ENCODE measurements at places on chromosomes 7 and 10.

DNA sequence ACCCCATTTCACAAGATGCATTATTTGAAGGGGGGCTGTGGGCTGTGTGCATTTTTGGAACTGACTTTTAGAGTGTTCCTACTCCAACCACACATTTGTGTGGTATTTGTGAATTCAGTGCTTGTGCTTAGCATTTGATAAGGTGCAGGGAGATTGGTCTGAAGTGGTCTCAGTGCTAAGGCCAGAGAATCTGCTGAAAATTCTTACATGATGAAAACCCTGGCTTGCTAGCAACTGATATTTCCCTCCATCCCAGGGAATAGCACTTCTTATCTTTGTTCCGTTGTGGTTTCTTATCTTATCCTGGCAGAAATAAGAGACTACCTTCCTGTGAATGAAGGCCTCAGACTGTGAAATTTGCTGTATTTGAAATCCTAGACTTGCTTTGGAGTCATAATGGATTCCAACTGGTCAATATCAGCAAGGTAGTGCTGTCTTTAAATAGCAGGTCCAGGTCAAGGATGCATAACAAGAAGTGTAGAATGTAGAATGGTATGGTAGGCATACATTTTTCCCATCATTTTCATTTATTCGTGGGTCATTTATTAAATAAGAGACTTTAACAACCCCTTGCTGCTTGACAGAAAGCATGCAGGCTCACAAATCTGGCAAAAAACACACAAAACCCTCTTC, 986.9 kb downstream of the REEP3 start:
- no peak for DNase-seq

GRCh38 chr10:102935505-102935904, 17.4 kb downstream of the CNNM2 start:
- DNase-seq, result no peak

DNA sequence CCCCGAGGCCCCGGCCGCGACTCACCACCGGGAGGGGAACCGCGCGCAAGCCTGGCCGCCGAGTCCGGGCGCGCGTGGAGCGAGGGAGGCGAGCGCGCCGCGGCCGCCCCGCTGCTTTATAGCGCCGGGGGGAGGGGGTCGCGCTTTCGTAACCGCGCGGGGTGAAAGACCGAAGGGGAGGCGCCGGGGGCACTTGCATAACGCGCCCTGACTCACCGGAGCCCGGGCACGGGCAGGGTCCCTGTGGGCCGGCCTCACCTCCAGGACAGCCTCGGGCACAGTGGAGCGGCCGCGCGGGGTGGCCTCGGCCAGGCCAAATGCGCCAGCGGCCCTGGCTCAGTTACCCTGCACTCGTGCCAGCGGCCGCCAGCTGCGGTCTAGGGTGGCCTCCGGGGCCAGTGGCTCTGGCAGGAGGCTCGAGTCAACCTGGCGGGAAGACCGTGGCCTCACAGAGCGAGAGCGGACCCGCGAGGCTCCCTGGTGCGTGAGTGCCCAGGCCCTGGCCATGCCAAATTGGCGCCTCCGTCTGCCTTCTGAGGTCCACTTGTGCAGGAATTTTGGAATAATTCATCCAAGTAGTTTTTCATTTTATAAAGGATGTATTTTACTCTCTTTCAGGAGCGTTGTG, at the start of gene RBP4:
Gene RBP4, minus strand, starts transcription at position 90 of the 628 bp plus-strand sequence. CDS start 207 bp downstream, outside the sequence.
- no peak for DNase-seq

DNA sequence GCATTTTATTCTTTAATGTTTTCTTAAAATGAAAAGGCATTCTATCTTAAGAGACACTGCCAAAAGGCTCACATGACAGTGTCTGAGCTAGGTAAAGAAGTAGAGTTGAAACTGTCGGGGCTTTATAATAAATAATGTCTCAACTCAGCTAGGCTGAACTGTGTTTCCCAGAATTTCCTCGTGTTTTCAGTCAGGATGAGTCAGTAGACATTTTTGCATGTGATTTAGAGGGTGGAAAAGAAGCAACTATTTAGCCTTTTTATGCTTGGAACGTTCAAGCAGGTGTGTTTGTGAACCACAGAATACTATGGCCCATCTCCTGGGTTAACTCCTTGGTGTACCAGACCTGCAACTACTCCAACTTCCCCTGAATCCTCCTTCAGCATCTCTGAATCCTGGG, 23.4 kb upstream of the LIPA start:
- DNase-seq, result no peak

- peak; percentile 75 for DNase-seq
Measured at GRCh38 chr10:788796-789748, 99.6 kb upstream of the DIP2C start.

DNA sequence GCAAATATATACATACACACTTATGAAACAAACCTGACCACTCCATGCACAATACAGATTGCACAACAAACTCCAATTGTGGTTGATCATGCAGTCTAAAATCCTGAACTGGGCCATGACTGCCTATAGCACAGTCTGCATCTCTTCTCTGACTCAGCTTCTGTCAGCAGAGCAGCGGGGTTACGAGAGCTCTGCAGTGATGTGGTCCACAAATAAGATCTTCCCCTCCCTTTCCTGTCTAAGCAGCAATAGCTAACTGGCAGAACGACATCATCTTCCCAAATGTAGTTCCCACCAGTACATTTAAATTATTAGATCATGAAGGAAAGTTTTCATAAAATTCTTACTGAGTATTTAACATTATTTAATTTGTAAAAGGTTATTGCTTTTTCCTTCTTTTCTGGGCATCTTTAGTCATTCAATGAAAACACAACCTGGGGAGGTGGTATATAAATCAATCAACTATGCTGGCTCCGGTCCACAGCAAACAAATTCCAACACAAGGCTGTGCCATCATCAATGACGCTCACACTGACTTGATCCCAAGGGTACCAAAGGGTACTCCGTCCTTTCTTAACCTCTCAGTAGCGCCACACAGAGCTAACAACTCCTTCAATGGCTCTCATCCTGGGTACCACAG, 17.1 kb downstream of the ARHGAP21 start:
- DNase-seq, result no peak

GRCh38 chr7:5237286-5237685, 45.5 kb upstream of the SLC29A4 start:
- no peak for DNase-seq

GRCh38 chr7:21942955-21943354, 2.7 kb downstream of the CDCA7L start:
- no peak for DNase-seq

GRCh38 chr10:56212951-56213350, 148.1 kb downstream of the ZWINT start:
- DNase-seq, result no peak

GRCh38 chr10:112137154-112137987, 46.2 kb downstream of the GPAM start:
- DNase-seq, result peak; percentile 74

DNA sequence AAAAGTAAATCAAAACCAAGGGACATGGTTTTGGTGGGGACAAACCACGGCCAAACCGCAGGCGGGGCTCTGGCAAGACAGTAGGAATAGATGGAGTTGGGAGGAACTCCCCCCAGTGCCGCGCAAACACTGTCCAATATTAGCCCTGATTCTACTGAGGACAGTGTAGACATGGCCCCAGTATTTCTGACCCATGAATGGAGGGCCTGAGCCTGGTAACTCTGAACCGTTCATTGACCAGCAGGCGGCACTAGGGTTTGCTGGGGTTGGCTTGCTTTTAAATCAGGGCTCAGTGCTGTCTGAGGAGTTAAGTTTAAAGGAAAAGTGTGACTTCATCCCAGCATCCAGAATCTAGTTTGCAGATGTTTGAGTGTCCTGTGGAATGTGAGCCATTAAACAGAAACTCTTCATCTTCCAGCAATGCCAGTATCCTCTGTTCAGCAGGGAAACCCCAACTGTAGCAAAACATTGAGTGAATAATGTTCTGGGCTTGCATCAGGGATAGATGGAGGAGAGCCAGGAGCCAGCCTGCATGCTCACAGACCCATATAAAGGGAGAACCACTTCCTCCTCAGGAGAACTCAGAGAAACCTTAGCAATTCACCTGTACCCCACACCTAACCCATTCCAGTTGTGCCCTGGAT, 147.4 kb upstream of the PRSS58 start:
- no peak for DNase-seq

- DNase-seq, result no peak
Measured at GRCh38 chr7:91898240-91898992, 17.9 kb upstream of the MTERF1 start.

DNA sequence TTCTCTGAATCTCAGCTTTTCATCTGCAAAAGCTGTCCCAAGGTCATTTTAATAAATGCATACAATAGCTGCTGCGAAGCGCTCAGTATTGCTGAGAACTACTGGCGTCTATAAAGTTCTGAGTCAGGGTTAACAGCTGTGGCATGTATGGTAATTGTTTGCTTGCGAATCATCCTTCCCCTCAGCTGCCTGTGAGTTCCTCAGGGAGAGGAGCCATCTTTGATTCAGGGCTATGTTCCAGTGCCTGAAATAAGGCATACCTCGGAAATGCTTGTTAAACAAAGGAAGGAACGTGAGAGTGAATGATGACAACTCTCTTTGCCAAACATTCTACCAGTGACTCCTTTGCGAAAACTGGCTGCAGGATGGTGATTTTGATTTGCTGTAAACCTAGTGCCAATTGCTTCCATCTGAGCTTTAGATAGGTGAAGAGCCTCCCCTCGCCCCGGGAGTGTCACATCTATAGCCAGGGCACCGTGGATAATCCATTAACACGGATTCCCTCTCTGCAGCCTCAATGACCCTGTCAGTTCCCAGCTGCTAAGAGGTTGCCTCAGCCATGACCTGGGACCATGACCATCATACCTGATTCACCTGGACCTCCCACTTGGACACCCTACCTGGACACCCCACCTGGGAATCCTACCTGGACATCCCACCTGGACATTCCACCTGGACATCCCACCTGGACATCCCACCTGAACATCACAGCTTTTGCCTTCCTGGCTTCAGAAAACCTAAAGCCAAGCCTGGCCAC, 39.6 kb downstream of the GPRIN2 start:
- DNase-seq, result no peak

GRCh38 chr7:2589341-2589740, 30.6 kb downstream of the IQCE start:
- no peak for DNase-seq

GRCh38 chr10:133567609-133568286, 2.4 kb upstream of the SYCE1 start:
- no peak for DNase-seq
